ENCODE measurements at places on chromosomes 1 and 21.

DNA sequence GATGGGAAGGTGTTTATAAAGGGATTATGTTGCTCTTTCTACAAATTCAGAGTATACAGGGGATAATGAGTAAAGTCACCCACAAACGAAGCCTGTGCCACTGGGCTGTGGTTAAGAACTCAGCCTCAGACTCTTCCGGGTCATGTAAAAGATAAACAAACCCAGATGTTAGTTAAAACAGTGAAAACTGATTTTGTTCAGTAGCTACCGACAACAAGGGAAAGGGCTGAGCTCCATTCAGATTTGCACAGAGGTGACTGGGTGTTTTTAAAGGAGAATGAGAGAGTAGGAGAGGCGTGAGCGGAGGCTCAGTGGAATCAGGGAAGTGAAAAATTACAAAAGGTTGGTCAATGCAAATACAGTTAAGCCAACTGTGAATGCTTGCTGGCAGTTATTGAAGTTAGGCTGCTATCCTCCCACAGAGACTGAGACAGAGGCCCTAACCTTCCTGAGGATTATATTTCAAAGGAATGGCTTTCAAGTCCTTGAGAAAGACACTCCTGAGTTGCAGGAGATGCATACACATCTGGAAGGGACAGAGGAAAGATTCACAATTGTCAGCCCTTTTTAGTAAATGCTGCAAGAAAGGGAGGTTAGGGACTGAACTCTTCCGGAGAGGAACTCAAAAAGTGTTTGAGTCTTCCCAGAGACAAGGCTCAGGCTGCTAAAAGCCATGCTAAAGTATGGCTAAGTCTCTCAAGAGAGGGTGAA, 29.9 kb upstream of the SAMD13 start:
- DNase-seq = no peak

DNA sequence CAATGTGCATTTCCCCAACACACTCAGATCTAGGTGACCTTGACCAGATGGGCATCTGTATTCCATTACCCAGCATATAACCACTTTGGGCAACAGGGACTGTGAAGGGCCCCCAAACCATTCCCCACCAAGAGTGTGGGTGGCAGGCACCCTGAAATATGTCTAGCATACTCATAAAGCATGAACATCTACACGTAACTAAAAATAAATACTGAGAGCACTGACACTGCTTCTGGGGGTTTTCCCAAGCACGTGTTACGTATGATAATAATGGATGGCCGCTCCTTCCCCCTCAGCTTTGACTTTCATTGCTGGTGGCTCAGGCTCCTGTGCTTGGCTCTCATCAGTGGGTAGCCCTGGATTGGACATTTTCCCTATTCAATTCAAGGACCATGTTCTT, 39.1 kb downstream of the IGSF3 start:
- DNase-seq = no peak

DNA sequence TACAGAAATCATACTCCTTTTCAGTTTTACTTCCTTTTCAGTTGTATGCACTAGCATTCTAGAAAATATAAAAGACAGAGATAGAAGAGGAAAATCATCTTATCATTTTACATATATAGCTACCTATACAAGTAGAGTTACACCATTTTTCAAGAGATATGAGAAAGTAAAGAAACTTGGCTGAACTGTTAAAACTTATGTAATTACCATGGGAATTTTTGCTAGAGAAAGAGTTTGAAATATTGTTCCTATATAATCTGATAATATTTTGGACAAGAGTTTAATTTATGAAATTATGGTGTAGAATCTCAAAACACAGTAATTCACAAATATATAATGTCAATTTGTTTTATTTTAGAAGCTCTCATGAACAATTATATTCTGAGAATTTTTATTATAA, 180.8 kb downstream of the PLPPR4 start:
- DNase-seq = no peak

DNA sequence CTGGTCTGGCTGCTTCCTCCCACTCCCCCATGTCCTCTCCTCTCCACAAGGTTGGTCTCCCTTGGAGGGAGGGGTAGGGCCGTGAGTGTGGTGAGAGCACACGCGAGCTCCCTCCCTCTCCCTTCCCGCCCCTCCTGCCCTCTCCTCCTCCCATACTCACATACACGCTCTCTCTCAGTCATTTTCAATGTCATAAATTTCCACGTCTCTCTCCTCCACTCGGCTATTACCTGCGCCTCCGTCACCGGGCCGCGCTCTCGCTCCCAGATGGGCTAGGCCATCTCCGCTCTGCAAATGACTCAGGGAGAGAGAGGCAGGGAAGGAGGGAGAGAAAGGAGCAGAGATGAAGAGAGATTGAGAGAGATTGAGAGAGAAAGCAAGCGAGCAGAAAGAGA, 36.7 kb upstream of the DMBX1 start:
- DNase-seq = no peak

DNA sequence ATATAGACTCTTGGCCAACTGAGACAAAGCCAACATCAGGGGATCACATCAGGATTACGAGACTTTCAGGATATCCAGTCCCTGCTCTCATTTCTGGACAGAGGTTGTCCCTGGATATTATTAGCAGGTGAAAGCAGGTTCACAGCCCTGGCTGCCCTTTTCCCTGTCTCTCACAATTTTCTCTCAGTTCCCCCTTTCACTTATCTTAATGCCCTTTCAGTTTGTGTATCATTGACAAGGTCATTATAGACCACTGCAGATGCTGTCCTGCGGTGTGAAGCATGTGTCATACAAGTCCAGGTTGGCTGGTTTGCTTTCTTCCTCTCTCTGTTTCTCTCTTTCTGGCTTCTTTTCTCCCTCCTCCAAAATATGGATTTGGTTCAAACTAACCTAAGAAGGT, 2.1 kb upstream of the KLHDC9 start:
- DNase-seq = no peak

DNA sequence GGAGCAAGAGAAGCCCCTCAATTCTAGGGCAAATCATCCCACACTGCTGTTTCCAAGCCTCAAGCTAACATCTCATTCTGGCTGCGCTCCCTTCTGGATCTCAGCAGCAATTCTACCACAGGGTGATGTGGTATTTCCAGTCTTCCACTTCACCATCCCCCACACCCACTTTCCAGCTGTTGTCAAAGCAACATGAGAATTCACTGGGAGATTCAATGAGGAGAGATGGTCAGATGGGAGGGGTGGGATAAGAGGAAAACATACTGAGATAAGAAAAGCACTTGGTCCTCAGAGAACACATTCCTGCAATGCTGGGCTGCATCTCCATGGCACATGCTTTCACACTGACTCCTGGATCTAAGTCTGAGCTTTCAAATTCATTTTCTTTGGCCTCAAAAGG, 47.3 kb upstream of the LRRC52 start:
- no peak for DNase-seq

DNA sequence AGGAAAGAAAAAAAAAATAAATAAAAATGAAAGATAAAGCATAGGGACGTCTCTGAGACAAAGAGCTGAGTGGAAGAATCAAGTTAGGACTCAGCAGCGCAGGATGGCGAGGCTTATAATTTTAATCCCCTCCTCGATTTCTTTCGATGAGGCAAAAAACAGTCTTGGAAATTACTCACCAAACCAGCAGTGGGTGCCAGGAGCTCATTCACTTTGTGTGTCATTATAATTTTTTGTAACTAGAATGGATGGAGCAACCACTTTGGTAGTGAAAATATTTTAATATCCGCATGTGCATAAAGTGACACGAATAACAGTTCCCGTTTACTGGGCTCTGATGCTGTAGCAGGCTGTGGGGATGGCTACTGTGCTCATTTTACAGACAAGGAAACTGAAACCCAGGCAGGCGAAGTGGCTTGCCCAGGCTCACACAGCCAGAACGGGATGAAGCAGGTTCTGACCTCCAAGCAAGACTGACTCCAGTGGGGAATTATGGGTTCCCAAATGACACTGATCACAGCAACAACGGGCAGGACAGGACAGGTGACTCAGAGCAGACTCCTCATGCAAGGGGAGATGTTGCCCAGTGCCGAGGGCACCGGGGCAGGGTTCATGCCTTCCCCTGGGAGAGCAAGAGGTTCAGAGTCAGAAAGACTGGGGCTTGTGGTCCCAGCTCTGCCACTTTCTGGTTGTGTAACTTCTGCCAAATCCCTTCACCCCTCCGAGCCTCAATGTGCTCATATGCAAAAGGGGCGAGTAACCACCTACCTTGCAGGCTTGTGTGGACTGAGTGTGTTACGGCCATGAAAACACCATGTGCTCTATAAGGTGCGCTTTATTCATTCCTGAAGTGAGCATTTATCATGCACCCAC, 63.6 kb downstream of the RUNX3 start:
- no peak for DNase-seq

DNA sequence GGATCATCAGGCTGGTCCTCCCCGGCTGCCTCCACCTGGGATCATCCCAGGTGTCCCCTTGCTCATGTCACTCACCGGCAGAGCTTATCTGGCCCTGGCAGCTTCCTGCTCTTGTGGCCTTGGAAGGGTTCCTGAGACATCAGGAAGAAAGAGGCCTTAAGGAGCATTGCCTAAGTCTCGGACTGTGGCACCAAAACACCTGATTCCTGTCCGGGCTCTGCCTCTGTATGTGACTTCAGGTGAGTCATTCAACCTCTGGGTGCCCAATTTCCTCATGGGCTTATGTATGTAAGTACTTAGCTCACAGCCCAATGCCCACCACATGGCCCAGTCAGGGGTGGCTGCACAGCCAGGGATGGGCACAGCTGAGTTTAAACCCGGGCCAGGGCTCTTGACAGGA, 255.9 kb upstream of the VAMP3 start:
- no peak for DNase-seq

- DNase-seq = peak; percentile 5
Observed at GRCh38 chr1:67214420-67215174, 48.3 kb downstream of the IL23R start.

- DNase-seq = no peak
Observed at GRCh38 chr1:19869929-19870328, 12.3 kb upstream of the OTUD3 start.
